ENCODE measurements at places on chromosomes 1 and 21.
A peak's percentile ranks its signal among the peaks of the same experiment; 100 is the strongest.

- DNase-seq = no peak
Measured at GRCh38 chr1:1136547-1137230, 20.8 kb upstream of the C1orf159 start.

- DNase-seq = no peak
Measured at GRCh38 chr1:226158983-226159382, 27.6 kb downstream of the ACBD3 start.

DNA sequence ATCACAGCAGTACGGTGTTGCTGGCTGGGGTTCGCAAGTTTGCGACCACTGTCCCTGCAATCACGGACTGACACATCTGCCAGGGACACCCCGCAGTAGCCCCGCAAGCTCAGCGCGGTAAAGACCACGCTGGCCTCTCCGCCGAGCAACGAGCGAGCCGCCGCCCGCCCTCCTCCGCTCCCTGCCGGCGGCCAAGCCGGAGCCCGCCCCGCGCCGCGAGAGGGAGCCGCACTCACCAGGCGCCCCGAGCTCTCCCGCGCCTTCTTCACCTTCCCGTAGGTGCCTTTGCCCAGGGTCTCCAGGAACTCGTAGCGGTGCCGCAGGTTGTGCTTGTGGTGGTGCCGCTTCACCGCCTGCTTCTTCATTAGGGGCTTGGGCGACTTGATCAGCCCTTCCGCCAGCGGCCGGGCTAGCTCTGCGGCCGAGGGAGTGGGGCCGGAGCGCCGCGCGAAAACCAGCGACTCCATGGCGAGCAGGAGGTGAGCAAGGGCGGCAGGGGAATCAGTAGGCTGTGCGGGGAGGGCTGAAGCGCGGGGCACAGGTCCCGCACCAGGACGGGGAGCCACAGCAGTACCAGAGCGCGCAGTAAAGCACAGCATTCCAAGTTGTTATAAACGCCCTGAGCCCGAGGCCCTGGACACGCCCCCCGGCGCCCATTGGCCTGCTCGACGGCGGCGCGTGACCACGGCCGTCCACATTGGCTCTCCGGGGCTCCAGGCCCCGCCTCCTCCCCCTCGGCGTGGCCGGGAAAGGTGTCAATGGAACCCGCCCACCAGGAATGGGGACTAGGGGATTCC, at the start of gene NUAK2:
TSS of gene NUAK2 (minus strand) at position 584 of the 797 bp plus-strand sequence. CDS start at position 467, 117 bp downstream.
- peak; percentile 81 for DNase-seq

GRCh38 chr1:60762911-60763310, 319.4 kb upstream of the NFIA start:
- no peak for DNase-seq

GRCh38 chr1:67612788-67613241, 72.2 kb upstream of the GADD45A start:
- no peak for DNase-seq

DNA sequence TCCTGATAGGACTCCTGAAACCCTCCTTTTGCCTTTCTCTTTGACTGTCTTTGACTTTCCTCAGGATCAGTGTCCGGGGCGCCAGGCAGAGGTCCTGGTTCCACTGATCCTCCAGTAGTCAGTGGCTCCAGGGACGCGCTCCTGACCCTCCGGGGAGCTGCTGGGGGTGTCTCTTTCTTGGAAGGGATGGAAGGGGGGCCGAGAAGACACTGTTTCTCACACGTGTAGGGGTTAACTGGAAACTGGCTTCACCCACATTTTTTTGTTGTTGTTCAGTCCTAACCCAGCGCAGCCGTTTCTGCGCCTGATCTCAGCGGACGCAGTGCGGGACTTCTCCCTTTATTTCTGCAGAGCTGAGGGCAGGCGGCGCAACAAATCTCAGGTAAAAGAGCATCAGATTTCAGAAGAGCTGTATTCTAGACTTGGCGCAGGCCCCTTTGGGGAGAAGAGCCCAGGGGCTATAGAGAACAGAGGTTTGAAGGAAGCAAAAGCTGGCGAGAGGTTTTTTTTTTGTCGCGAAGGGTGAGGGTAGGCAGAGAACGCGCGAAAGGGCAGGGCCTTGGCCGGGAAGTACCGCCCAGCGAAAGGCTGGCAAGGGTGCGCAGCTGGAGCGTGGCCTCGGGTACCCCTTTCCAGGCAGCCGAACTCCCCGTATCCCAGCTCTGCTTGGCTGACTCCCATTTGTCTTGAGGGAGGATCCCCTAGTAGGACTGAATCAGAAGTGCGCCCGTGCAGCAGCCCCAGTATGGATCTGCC, 4.3 kb upstream of the LHX9 start:
- no peak for DNase-seq

DNA sequence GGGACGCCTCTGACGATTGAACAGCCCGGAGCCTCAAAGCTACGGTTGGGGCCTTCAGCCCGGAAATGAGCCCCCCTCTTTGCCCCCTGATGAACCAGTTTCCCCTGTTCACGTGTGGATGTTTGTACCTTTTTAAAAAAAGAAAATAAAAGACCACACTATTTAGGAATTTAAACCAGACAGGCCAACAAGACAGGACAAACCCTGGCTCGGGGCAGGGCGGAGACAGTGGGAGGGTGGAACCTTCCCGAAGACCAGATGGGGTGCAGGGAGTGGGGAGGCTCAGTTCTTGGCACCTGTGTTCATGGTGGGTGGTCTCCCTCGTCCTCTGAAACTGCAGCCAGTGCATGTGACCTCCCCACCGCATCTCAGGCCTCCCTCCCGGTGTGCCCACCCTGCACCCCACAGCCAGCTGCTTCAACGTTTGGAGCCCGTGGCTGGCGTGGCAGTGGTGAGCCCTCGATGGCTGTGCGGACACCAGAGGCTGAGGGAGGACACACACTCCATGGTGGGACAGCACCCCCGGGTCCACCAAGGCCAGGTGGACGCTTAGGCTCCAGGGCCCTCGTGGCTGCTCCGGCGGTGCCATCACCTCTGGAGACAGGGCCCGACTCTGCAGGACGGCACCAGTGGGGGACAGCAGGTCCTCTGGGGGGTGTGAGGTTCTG, 45.6 kb downstream of the COL18A1 start:
- no peak for DNase-seq

- DNase-seq = no peak
Measured at GRCh38 chr1:16396591-16396990, 29.5 kb downstream of the SZRD1 start.

Data from HAP-1 (cell line).